Immature natural killer cell (primary cell): ENCODE measurements at places on chromosomes 1 and 21. TPM values are rescaled to one million over a fixed set of nuclear protein-coding genes. Genes with fewer than 3 reads are reported as not detected.

Gene S100A7A
- polyA plus RNA-seq = not detected

- peak; percentile 34 for DNase-seq
These were observed 23.5 kb downstream of the F11R start for GRCh38 chr1:160997323-160998038.

GRCh38 chr1:13699936-13700520 lies at the start of gene PRDM2:
PRDM2 (plus strand) TSS chr1:13700188; CDS start chr1:13715606, 15,418 bp downstream.
- DNase-seq = peak; percentile 69

GRCh38 chr1:220516014-220516721 lies 11.8 kb upstream of the MARK1 start:
- DNase-seq = no peak

Gene PAQR6
- 2.1 TPM for polyA plus RNA-seq

- DNase-seq = peak; percentile 37
These were observed 36.8 kb downstream of the RAP1A start for GRCh38 chr1:111656086-111657017.

DNA sequence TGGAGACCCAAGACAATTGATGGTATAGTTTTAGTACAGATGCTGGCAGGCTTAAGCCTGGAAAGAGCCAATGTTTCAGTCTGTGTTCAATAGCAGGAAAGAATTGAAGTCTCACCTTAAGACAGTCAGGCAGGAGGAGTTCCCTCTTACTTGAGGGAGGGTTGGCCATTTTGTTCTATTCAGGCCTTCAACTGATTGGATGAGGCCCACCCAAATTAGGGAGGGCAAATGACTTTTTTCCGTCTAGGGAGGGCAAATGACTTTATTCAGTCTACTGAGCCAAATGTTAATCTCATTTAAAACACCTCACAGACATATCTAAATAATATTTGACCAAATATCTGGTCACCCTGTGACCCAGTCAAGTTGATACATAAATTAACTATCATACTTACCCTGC lies 31.4 kb upstream of the ELAVL4 start:
- DNase-seq = no peak

Gene C1orf167
- not detected for polyA plus RNA-seq

Gene MAB21L3
- polyA plus RNA-seq = not detected

Gene FMO5
- polyA plus RNA-seq = 2.8 TPM

Gene BSND
- not detected for polyA plus RNA-seq

GRCh38 chr1:213983493-213984386 lies 4.0 kb upstream of the PROX1 start:
- DNase-seq = no peak

Gene FCRL5
- not detected for polyA plus RNA-seq
